ENCODE measurements at places on chromosomes 1 and 21. TPM values are rescaled to one million over a fixed set of nuclear protein-coding genes. Genes with fewer than 3 reads are reported as not detected.

PRMT6 gene
- 12.6 TPM for total RNA-seq

MTMR11 gene
- 21.0 TPM for total RNA-seq

TSPEAR gene
- total RNA-seq = 1.0 TPM

GRCh38 chr1:48177257-48177656 is 45.3 kb upstream of the SLC5A9 start:
- DNase-seq = no peak

DNA sequence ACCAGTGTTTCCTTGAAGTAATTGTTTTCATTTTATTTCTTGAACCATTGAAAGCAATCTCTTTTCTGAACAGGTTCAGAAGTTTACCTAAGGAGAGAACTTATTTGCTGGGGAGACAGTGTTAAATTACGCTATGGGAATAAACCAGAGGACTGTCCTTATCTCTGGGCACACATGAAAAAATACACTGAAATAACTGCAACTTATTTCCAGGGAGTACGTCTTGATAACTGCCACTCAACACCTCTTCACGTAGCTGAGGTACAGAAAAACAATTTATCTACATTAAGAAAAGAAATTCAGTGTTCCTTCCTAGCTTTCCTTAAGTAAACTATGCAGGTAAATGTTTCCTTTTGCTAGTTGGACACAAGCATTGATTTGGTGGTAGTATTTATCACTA is 27.4 kb downstream of the AGL start:
- no peak for DNase-seq

DNA sequence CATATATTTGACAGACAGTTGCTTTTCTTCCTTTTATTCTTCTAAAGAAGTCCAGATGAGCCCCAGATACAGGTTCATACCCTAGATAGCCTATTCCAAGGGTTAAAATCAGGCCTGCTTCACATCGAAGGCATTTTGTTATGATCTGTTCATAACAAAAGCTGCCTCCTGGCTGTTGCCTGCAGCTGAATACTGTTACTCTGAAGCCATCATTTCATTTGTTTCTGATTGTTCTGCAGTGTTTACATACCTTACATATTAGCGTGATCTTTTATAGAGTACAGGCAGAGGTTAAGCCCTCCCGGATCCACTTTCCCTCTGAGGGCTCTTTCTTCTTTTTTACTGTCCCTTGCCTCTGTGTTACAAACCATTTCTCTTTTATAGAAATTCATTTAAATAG is 219.0 kb upstream of the HOOK1 start:
- peak; percentile 37 for DNase-seq
